M059J (cell line): ENCODE measurements at places on chromosomes 6 and 20. TPM values are rescaled to one million over a fixed set of nuclear protein-coding genes. Genes with fewer than 3 reads are reported as not detected.

GRCh38 chr6:3205913-3206312, 21.5 kb downstream of the TUBB2B start:
- DNase-seq = peak; percentile 94

- no peak for DNase-seq
Observed at GRCh38 chr6:115870464-115870863, 190.2 kb downstream of the FRK start.

- no peak for DNase-seq
Observed at GRCh38 chr6:85300581-85300980, 149.3 kb upstream of the NT5E start.

GRCh38 chr6:1381481-1382330, 7.7 kb upstream of the FOXF2 start:
- DNase-seq = peak; percentile 49

GRCh38 chr20:62766071-62766450, 30.2 kb upstream of the MRGBP start:
- no peak for DNase-seq

DNA sequence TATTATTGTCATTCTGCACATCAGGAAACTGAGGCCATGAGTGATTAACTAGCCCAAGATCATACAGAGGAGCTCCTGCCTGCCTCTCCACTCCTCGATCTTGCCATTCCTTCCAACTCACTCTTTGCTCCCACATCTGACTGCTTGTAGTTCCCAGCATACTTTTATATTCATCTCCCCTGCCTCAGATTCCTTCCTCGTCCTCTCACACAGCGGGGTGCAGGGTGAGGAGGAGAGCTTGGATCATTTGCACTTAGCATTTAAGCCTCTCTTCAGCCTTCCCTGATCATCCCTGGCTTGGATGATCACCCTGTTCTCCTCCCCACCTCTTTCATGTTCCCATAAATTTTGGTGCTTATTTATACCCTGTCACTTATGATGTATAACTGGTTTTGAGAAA, 515.1 kb upstream of the SOX4 start:
- no peak for DNase-seq

- DNase-seq = peak; percentile 86
Observed at GRCh38 chr20:47318586-47319516, 37.6 kb downstream of the ZMYND8 start.

- peak; percentile 42 for DNase-seq
Observed at GRCh38 chr6:57423468-57423867, 106.0 kb downstream of the PRIM2 start.

GRCh38 chr6:140602431-140603248, 1228.2 kb upstream of the CITED2 start:
- peak; percentile 86 for DNase-seq

DNA sequence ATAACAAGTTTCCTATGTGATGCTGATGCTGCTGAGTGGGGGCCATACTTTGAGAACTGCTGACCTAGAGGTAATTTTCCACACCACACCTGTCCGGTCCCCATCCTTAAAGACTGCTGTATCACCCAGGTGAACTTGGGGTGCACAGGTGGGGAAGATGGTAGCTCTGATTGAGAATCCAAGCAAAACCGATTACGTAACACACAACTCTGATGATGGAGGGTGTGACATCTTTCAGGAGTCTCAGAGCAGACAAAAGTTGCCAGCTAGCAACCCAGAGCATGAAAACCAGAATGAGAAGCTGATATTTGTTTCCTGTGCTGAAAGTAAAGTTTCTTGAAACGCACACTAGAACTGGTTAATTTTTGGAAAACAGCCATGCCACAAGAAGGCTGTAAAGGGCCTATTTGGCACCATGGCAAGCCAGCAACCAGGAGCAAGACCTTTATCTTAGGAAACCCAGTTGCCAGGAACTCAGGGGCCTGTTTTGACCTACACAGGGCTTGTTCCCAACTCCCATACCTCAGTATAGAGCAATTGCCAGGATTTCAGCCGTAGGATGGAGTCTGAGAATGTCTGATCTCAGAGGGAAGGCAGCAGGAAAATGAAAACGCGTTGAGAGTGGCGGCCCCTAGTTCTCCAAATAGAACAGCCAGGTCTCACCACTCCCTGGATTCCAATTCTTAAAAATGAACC, 21.6 kb upstream of the TBC1D7 start:
- peak; percentile 55 for DNase-seq

GRCh38 chr6:14310960-14311359, 193.4 kb downstream of the CD83 start:
- no peak for DNase-seq

GRCh38 chr6:150391890-150392289, 23.1 kb downstream of the IYD start:
- no peak for DNase-seq

DNA sequence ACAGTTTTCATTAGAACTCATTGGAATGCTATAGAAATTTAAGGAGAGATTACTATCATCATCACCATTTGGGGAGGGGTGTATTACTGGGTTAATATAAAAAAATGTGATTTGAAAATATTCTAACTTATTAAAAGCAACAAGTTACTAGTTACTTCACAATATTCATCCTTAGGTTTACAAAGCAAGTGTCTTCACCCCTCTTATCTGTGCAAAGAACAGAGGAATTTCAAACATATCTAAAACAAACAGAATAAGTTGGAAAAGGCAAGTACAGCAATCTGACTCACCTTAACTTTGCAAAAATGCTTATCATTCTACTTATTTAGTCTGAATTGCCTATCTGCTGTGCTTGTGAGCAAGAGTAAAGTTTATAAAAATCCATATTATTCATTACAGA, 32.9 kb downstream of the DCBLD1 start:
- no peak for DNase-seq

DNA sequence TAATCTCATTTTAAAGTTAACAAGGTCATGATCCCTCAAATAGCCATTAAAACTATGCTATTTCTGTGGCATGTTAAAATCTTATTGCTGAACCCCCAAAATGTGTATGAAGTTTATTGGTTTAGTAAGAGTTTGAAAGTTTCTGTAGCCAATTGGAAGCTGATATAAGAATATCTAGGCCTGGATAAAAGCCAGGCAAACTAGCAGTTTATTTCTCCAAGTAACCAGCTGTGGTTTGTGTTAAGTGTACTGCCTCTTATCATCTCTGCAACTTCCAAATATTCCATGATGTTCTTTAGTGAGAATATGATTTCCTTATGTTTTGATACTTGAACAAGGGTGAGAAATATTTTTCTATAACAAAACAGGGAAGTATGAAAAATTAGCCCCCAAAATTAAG, 76.7 kb downstream of the PRSS35 start:
- no peak for DNase-seq

DNA sequence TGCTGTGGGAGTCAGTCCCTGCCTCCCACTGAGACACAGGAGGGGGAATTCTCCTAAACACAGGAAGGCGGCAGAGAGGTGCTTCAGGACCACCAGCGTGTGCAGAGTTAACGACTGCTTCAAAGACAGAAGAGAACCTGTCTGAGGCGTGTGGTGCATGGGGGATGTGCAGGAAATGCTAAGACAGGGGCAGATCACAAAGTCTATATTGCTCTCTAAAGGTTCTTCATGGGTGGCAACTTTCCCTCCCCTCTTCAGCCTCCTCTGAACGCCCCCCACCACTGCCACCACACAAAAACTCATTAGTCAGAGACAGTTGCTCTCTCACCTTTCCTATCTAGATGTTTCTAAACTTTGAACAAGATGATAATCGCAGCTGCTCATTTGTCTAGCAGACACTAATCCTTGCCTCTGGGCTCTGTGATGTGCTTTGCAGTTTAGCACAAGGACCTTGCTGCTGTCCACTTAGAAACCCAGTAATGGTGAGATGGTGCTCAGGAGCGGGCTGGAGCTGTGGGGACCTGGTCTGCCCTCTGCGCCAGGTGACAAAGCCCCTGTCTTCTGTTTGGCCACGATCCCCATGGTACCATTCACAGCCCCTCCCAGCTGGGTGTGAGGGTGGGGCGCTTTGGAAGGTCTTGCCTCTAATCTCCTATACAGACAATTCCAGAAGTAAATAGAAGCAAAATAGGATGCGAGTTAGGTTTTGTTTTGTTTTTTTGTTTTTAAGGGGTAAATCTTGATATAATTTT, 219.6 kb downstream of the NRN1 start:
- DNase-seq = no peak

GRCh38 chr6:123829302-123829953, 25.8 kb downstream of the NKAIN2 start:
- peak; percentile 10 for DNase-seq

GRCh38 chr6:130526466-130526865, 160.6 kb downstream of the TMEM200A start:
- DNase-seq = peak; percentile 84

- peak; percentile 37 for DNase-seq
Observed at GRCh38 chr20:51541189-51542032, 1.1 kb downstream of the NFATC2 start.

Gene MAP3K4
- total RNA-seq = 17.5 and 26.7 TPM in 2 replicates

Gene CD93
- total RNA-seq = 0.96 and 1.5 TPM in 2 replicates

Gene FLOT1
- 194 and 244 TPM in 2 replicates for total RNA-seq

Gene F13A1
- not detected in 2 replicates for total RNA-seq

Gene KIF25
- total RNA-seq = not detected in 2 replicates

Gene CST4
- total RNA-seq = 1.1 TPM in 1 of 2 replicates, not detected in the other

Gene MMP24
- total RNA-seq = 1.7 and 4.4 TPM in 2 replicates

Gene PNPLA1
- total RNA-seq = 0.05 and 0.27 TPM in 2 replicates

Gene COL12A1
- 147 and 336 TPM in 2 replicates for total RNA-seq

Gene KHDC1L
- not detected in 2 replicates for total RNA-seq

Gene CPXM1
- total RNA-seq = 0.15 and 0.42 TPM in 2 replicates
